ENCODE measurements at places on chromosomes 4 and X.
A peak's percentile ranks its signal among the peaks of the same experiment; 100 is the strongest.

- DNase-seq: peak; percentile 51
Measured at GRCh38 chr4:111228396-111228795, 605.5 kb upstream of the PITX2 start.

GRCh38 chr4:48109413-48110263, 24.4 kb downstream of the TXK start:
- peak; percentile 19 for DNase-seq

DNA sequence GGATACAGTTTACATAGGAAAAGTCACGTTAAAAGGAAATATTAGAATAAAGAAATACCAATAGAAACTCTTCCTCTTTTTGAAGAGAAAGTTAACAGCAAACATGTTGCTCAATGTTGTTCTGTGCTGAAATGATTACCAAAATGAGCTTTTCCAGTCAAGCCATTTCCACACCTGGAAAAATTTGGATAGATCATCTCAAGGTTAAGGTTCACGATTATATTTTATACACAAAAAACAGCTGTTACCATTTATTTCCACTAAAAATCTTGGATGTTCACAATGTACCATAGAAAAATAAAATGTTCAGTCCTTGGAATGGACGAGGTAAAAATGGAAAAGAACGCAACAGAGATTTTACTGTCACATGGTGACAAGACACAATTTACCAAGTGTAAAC, 218.7 kb downstream of the SCFD2 start:
- no peak for DNase-seq

DNA sequence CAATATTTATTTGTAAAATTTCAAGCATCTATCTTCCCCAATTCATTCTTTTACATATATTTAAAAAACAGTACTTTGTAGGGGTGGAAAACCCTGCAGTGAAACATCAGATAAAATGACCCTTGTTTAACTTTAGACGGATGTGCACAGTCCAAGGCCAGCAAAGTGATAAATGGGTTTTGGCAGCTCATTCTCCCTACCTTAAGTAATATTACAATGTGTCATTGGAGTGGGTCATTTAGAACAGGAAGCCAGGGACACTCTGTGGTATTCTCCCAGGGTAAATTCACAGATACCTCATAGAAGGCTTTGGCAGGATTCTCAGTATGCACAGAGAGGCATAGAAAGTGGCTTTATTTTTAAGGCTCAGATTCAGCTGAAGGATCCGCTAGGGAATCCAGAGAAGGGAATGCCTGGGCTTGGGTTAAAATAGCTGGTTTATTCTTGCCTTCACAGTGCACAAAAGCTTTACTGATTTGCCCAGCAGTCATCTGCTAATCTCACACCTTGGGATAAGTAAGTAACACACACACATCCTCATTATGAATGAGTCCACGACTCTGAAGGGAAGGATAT, 206.7 kb downstream of the RASL11B start:
- DNase-seq: peak; percentile 6

- no peak for DNase-seq
Measured at GRCh38 chr4:125091-125771, 930 bp downstream of the ZNF718 start.

DNA sequence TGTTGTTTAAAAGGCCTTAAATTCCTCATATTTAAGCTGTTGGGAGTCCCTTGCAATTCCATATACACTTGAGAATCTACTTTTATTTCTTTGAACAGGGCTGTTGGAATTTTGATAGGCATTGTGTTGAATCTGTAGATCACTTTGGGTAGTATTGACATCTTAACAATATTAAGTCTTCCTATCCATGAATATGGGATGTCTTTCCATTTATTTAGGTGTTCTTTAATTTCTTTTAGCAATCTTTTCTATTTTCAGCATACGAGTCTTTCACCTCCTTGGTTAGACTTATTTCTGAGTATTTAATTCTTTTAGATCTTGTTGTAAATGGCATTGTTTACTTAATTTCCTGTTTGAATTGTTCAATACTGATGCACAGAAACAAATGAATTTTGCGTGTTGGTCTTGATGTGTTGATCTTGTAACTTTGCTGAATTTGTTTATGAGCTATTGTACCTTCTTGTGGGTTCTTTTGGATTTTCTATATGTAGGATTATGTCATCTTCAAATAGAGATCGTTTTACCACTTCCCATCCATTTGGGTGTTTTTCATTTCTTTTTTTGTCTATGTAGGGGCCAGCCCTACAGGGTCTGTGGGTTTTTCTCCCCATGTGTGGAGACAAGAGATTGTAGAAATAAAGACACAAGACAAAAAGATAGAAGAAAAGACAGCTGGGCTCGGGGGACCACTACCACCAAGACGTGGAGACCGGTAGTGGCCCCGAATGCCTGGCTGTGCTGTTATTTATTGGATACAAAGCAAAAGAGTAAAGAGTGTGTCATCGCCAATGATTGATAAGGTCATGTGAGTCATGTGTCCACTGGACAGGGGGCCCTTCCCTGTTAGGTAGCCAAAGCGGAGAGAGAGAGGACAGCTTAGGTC, 18.2 kb upstream of the CTBP1 start:
- DNase-seq: no peak

DNA sequence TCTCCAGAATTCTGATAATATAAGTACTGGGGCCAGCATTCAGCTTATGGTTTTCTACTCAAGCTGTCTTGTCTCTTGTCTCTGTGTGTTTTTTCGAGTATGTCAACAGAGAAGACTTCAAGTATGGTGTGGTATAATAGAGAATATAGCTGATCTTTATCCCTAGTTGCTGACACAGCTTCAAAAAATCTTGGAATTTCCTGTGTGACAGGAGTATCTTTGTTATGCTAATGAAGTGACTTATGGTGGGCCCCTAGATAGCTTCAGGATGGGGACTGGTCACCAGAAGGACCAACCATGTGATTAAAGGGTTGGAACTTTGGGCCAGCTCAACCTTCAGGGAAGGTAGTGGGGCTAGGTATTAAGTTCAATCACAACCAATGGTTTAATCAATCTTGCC, 2.9 kb downstream of the GPRASP3 start:
- DNase-seq: no peak

DNA sequence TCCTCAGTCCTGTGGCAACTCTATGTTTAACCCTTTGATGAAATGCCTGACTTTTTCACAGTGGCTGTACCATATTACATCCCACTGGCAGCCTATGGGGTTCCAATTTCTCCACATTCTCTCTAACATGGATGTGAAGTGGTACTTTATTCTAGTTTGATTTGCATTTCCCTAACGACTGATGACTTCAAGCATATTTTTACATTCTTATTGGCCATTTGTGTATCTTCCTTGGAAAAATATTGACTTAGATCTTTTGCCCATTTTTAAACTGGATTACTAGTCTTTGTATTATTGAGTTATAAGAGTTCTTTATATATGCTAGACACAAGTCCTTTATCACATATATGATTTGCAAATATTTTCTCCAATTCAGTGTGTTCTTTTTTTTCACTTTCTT, 2.1 kb upstream of the RAB39B start:
- no peak for DNase-seq

- no peak for DNase-seq
Measured at GRCh38 chr4:82521283-82521682, 40.5 kb downstream of the TMEM150C start.

GRCh38 chr4:80393246-80393969, 57.9 kb downstream of the CFAP299 start:
- DNase-seq: peak; percentile 78

- no peak for DNase-seq
Measured at GRCh38 chrX:134435894-134436293, 24.1 kb upstream of the HPRT1 start.

GRCh38 chrX:14528629-14529289, 577 bp upstream of the GLRA2 start:
- peak; percentile 42 for DNase-seq

- DNase-seq: peak; percentile 7
Measured at GRCh38 chr4:103011378-103012025, 8.0 kb downstream of the SLC9B1 start.

DNA sequence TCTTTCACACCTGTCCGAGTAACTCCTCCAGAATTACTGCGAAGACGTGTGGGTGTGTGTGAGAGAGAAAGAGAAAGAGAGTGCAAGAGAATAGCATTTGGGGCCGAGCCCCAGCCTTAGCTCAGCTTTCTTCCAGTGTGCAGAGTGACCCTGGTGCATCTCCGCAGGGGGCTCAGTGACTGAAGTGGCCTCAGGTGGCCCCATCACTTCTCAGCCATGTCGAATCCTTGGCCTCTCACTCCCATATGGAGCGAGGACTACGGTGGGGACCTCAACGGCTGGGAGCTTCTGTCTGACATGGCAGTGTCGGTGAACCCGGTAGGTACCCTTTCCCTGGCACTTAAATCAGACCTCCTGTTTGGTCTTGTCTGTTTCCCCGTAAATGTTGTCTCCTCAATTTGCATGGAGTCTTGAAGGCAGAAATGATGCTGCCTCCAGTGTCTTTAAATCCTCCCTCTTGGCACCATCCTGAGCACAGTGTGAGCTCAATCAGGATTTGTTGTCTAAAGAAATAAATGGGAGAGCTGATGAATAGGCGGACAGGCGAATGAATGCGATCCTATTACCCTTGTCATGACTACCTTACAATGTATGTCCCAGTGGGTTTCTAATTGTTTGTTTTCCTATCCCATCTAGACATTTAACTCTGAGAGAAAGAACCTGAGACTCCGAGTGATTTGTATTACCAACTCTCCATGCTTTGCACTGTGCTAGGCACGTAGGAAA, 305.9 kb downstream of the AFF2 start:
- no peak for DNase-seq

DNA sequence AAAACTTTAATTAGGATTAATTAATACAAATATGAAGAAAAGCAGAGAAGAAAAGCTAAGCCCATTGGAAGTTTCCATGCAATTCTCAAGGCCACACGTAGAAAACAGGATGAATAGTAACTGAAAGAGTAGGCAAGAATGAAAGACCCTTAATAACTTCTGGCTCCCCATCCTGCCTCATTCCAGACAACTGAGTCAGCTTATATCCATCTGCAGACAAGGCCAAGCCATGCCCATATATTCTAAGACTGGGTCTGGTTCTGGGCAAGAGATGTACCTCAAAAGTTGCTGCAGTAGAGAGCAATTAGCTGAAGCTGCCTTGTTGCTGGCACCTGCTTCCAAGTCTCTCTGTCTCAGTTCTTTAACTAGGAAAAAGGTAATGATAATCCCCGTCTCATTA, 244.1 kb downstream of the GPC3 start:
- no peak for DNase-seq

DNA sequence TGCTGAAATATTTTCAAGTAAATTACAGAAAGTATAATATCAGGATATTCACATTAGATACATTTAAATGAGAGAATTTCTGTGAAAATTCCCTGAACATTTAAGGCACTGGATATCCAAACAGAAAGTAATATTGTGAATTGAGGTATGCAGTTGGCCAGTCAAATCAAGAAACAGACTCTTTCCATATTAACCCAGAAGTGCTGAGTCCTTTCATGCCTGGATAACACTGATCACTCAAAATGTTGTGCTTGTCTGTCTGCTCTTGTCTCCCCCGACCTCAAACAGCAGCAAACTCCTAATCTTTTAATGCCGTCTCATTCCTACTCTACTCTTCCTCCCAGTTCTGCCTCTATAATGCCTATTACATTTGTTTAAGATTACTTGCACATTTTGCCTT, 51.2 kb downstream of the TBC1D9 start:
- no peak for DNase-seq

- peak; percentile 71 for DNase-seq
Measured at GRCh38 chr4:76067652-76068286, 6.7 kb upstream of the ART3 start.

DNA sequence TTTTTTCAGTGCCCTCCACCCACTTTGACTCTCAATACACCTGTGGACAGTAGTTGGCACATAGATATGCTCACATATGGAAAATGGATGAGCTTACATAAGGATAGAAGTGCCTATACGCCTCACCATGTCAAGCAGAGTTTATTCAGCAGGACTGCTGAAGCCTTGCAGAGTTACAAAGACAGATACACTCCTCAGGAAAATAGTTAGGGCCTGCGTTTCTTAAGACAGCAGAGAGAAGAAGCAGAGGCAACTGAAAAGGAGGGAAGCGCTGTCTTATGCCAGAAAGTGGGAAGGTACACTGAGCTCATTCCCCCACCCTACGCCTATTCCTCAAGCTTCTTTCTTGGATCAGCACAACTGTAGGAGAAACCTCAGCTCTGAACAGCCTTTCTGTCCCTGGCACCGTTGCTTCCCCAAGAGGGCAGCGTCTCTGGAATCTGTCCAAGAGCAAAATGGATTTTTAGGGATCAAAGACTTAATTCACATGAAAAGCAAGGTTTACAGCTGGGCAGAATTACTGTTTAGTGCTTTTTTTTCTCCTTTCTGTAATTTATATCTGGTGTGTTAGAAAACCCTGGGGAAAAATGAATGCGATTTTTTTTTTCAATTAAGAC, 37.3 kb upstream of the MBTPS2 start:
- no peak for DNase-seq

GRCh38 chr4:164621886-164622521, 131.9 kb upstream of the SMIM31 start:
- DNase-seq: no peak

- no peak for DNase-seq
Measured at GRCh38 chrX:10884246-10884645, 226.9 kb upstream of the HCCS start.

DNA sequence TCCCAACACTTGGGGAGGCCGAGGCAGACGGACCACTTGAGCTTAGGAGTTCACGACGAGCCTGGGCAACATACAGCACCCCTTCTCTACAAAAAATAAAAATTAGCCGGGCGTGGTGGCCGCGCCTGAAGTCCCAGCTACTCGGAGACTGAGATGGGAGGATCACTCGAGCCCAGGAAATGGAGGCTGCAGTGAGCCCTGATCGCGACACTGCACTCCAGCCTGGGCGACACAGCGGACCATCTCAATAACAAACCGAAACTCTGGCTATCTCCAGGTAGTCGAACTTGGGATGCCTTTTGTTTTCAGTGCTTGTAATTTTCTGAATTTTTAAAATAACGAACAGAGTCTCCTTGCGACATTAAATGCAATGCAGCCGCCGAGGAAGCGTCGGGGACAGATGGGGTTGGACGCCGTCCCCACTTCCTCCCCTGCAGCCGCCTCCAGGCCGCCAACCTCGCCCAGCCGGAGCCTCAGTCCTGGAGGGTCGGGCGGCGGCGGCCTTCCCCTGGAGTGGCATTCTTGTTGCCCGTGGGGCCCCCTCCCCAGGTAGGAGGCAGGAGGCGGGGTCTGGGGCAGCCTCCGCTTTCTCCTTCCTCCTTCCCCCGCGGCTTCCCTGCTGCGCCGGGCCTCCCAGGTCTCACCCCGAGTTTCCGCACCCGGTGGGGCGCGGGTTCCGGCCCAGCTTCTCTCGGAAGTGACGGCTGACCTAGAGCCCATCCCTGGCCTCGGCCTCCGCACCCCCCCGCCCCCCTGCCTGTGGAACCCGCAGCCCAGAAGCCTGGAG, 14.6 kb downstream of the HMX1 start:
- no peak for DNase-seq

DNA sequence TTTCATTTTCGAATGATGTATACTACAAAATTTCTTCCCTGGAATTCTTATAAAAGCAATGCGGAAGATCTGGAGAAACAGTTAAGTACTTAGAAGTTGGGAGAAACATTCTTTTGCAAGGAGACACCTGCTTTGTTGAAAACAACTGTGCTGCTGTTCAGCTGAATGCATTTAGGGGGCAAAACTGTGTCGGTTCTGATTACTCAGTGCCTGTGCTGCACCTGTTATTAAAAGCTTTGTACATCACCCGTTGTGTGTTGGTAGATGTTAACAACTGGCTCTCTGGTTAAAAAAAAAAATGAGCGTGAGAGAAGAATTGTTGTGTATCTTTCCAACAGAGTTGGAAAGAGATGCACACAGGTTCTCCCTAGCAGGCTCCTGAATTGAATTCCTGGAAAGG, 184.1 kb upstream of the HHIP start:
- DNase-seq: no peak
